ENCODE measurements at places on chromosomes 7 and 10. TPM values are rescaled to one million over a fixed set of nuclear protein-coding genes. Genes with fewer than 3 reads are reported as not detected.

MBL2 gene
- not detected for total RNA-seq

GPAM gene
- 14.9 TPM for total RNA-seq

SP8 gene
- not detected for total RNA-seq

TSPAN12 gene
- 53.9 TPM for total RNA-seq

DNA sequence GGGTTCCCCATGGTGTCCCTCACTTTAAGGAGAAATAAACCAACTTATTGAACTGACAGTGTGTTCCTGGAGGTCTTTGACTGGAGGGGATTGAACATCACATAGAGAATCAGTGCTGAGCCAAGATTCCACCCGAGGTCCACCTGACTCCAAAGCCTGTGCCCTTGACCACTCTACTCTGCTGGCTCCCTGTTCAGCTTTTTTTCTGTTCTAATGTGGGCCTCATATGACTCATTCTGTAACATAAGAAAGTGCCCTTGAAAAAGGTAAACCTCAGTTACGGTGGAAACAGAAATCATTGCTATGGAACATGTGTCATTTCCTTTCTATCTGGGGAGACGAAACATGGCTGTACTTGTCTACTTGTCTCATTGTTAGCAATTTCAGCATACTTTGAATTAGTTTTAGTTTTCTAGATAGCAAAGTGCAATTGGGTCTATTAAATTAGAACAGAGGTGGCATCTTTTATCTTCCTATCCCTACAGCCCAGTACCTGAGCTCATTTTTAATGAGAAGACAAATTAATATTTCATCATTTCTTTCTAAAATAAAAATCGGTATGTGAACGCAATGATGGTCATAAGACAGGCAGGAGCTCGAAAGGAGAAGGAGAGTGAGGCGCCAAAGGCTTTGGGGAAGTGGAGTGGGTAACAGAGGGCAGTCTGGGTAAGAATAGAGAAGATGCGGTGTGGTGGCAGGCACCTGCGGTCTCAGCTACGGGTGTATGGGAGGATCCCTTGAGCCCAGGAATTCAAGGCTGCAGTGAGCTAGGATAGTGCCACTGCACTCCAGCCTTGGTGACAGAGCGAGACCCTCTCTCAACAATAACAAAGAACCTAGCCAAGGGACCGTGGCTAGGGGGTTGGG lies 1.5 kb downstream of the GSDME start:
- no peak for DNase-seq

DNA sequence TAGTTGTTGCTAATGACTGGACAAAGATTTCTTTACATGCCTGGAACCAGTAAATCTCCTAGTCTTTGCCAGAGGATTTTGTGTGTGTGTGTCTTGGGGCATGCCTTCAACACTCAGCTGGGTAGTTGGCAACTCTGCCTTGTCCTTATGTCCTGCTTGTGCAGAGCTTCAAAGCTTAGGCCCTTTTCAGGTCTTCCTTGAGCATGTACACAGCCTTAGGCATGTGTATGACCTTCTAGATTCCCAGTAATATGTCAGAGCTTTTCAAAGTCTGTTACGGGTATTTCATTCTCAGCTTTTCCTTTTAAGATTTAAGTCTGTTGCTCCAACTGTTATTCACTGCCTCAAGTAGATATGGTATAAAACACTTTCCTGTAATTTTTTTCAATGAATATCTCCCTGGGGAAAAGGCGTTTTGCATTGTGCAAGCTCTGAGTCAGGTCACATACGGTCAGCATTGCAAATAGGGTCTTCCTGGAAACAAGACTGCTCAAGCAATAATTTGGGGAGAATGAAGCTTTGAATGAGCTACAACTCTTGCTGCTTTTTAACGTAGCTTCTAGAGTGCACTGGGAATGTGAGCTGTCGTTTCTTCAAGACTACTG lies 25.5 kb downstream of the SHOC2 start:
- no peak for DNase-seq

- DNase-seq: no peak
Observed at GRCh38 chr7:136214356-136214755, 237.2 kb upstream of the MTPN start.

GRCh38 chr7:103989200-103989784 lies at the start of gene RELN:
TSS of gene RELN (minus strand) at chr7:103989658. CDS start at chr7:103989356, 302 bp downstream.
- DNase-seq: peak; percentile 42

DNA sequence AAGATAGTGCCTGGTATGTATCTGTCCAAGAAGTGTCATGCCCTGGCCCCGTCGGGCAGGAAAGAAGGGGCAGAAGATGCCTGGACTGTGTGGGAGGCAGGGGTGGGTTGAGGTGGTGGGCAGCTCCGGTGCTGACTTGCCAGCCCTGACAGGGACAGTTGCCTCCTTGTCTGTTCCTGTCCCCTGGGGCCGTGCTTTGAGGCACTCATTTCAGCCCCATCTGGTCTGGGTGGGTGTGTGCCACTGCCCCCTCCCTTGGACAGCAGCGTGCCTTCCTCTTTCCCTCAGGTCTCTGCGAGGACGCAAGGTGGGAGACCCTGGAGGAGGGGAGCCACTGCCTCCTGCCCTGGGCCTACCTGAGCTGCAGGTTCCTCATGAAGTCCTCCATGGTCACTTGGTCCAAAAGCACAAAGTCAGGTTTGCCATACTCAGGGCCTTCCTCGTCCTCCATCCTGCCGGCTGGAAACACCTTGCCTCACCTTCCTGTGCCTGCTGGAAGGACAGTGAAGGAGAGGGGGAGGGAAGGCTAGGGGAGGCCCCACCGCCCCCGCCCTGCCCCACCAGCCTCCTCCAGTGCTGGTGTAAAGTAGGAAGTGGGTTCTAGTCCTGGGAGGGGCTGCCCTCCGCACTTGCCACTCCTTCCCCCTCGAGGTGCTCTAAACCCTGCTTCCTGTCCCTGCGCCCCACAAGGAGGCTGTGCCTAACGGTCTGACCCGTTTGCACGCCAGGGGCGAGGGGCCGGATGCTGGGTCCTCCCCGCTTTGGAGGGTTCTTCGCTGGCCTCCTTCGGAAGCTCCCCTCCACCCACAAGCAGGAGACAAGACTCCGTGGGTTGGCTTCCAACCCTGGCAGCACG lies at the start of gene MYO1G:
Gene MYO1G (minus strand): TSS at position 505 of the 856 bp plus-strand sequence. CDS start 54 bp downstream, at position 451.
- no peak for DNase-seq

GRCh38 chr10:80532571-80532970 lies 5.1 kb upstream of the SH2D4B start:
- DNase-seq: no peak

DNA sequence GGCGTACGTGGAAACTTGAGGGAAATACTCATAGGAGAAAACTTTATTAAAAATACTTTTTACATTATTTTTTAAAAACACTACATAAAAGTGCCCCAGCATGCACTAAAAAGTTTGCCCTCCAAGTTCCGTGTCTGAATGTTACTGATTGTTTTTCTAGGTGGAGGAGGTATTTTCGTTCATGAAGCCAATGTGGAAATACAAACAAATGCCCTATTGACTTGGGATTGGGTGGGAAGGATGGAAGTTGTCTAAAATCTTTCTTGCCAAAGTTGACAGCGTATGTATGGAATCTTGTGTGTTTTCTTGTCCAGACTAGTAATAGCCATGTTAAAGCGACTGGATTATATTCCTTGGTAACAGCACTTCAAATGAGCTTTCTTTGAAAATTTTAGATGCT lies 1.2 kb downstream of the PROSER2 start:
- DNase-seq: peak; percentile 44

DNA sequence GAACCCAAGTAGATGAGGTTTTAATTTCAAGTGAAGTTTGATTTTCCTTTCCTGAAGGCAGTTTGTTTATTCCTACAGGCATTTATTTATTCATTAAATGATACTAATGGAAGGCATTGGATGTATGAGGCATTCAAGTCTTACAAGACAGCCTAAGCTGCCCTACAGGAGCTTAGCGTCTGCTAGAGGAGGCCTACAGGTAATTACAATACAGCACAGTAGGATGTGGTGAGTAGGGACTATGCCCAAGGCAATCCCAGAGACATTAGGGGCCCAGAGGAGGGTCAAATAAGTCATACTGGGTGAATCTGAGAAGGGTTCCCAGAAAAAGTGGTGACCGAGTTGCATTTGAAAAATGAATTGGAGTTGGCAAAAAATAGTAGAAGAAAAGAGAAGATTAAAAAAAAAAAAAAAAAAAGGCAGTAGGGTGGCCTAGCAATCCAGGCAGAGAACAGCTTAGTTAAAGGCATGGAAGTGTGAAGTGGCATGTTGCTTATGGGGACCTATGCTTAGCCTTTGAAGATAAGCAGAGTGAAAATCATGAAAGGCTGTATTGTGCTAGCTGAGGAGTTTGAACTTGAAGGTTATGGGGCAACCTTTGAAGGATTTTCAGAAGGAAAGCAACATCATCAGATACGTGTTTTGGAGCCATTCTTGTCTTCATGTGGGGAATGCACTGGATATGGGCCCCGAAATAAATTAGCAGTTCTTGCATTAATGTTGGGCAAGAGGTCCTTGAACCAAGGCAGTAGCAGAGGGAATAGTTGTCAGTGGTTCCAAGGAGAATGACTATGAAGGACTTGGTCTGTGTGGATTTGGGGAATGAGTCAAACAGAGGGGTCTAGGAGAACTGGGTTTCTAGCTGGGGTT lies 65.5 kb downstream of the SNX10 start:
- no peak for DNase-seq

- no peak for DNase-seq
Observed at GRCh38 chr10:104589871-104590270, 51.2 kb upstream of the SORCS3 start.

GRCh38 chr10:110138197-110138812 lies 69.1 kb upstream of the MXI1 start:
- DNase-seq: peak; percentile 85

DNA sequence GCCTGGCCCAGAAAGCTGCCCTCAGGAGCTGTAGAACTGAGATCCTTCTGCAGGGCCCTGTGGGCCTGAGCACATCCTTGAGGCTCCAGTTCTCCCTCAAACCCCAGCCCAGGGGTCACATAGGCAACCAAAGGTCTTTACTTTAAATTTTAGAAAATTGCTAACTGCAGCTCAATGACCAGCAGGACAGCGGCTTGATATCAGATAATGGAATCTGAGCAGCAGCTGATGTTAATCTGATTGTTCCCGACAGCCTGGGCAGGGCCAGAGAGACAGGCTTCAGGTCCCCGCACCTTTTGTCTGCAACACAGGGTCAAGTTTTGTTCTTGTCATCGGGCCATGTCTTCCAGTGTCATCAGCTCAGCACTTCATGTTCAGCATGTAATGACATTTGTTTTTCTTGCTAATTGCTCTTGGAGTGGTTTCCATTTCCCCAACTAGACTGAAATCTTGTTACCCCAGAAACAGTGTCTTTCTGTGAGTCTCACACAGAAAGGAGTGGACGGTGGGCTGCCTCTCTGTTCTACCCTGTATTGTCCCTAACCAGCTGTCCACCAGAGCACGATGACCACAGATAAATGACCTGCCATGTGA lies 91.0 kb downstream of the PAXIP1 start:
- DNase-seq: no peak

GRCh38 chr7:4871930-4872675 lies 10.3 kb upstream of the PAPOLB start:
- no peak for DNase-seq

DNA sequence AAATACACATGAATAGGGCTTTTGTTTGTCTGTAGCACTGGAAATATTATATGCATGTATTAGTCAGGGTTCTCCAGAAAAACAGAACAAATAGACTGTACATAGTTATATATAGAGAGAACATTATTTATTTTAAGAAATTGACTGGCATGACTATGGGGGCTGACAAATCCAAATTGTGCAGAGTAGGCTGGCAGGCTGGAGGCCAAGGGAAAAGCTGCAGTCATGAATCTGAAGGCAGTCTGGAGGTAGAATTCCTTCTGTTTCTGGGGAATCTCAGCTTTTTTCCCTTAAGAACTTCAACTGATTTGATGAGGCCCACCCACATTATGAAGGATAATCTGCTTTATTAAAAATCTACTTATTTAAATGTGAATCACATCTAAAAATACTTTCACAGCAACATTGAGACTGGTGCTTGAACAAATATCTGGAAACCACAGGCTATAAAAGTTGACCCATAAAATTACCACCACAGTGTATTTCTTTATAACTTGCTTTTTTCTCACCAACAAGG lies 344.2 kb upstream of the KIAA1217 start:
- no peak for DNase-seq

DNA sequence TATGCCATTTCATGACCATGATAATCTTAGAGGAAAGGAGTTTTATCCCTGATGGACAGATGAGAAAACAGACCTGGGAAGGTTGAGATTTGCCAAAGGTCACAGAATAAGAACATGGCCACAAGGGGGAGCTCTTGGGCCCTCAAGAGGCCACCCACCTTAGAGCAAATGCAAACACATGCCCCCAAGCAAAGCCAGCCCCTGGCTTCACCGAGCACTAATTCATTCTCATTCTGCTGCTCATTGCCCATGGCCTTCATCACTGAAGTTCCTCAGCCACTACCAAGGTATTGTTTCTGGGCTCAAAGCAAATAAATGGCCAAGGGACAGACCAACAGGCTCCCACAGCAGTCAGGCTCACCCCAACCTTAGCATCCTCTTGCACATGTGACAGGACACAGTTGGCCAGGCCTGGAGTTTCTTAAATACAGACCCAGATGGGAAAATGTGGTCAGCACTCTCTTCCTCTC lies 44.2 kb downstream of the PDLIM1 start:
- peak; percentile 80 for DNase-seq

GRCh38 chr7:23955600-23956149 lies 245.7 kb downstream of the STK31 start:
- DNase-seq: no peak

DNA sequence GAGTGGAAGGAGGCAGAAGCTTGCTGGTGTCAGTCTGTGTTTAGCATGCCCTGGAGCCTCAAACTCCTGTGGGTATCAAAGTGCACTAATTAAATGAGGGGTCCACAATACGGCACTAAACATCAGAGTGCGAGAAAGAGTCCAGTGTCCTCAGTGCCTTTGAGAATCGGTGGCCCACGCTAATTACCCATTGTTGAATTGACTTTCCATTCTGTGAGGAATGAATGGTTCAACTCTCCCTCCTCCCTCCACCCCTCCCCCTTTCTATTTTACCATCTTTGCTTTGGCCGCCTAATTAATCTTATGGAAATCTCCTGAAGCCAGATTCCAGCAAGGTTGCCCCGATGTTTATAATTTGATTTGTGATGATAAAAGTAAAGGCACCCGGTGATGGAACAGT lies 217.8 kb downstream of the TFEC start:
- DNase-seq: no peak

GRCh38 chr7:101518336-101518735 lies 110.8 kb downstream of the MYL10 start:
- DNase-seq: peak; percentile 80
